Thyroid gland (tissue), 4 donors: ENCODE measurements at places on chromosomes 5 and 9.
A peak's percentile ranks its signal among the peaks of the same experiment; 100 is the strongest.

- DNase-seq, result no peak
Measured at GRCh38 chr9:28234894-28235277, 661.6 kb upstream of the C9orf72 start.

- DNase-seq, result no peak
Measured at GRCh38 chr9:38126730-38127129, 57.7 kb upstream of the SHB start.

- no peak for DNase-seq
Measured at GRCh38 chr5:133235696-133236426, 184.0 kb downstream of the HSPA4 start.

- DNase-seq, result no peak
Measured at GRCh38 chr5:43036856-43037635, 3.1 kb downstream of the ANXA2R start.

GRCh38 chr9:107963246-107963645 lies 473.7 kb upstream of the KLF4 start:
- no peak for DNase-seq

- DNase-seq, result no peak
Measured at GRCh38 chr9:112258106-112258505, 75.3 kb downstream of the PTBP3 start.

GRCh38 chr9:111516061-111516465 lies 8.9 kb upstream of the ZNF483 start:
- DNase-seq, result no peak

- no peak for DNase-seq
Measured at GRCh38 chr5:167949435-167949834, 342.0 kb upstream of the WWC1 start.

GRCh38 chr9:113477058-113477457 lies 13.5 kb downstream of the RGS3 start:
- DNase-seq, result no peak

DNA sequence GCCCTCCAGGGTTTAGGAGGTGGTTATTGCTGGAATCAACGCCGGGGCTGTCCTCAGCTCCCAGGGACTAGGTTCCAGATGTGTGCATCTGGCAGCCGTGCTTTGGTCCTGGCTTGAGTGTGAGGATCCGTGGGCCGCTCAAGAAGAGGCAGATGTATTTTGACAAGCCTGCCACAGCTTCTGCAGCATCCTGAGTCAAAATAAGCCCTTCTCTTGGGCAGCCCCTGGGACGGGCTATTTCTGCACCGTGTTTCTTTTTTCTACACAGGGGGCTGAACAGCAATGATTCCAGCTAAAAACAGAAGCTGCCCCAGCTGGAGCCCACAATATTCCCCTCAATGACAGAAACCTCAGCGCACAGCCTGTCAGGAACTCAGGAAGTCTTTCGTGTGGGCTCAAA lies 19.7 kb upstream of the CPLX2 start:
- DNase-seq, result no peak

- no peak for DNase-seq
Measured at GRCh38 chr5:95746722-95747679, 15.9 kb downstream of the RHOBTB3 start.

GRCh38 chr5:167754501-167755021 lies 536.9 kb upstream of the WWC1 start:
- no peak for DNase-seq

- DNase-seq, result peak; percentile 62
Measured at GRCh38 chr5:142819292-142819691, 49.1 kb downstream of the ARHGAP26 start.

DNA sequence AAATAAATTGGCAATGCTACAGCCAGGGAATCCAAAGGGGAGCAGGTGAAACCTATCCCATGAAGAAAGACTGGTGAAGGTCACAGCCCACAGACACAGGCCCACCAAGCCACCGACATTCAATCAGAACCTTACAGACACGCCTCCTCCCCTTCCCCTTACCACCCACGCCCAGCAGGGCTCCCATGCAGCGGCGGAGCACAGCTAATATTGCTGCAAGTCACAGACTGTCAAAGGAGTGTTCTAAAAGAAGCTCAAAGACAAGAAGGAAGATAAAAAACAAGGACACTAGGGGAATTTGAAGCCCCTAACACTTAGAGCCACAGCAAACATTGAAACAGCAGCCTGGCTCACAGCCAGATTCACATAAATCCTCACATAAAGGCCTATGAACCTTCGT lies 91.2 kb downstream of the MED10 start:
- no peak for DNase-seq

GRCh38 chr5:61637566-61637965 lies 305.5 kb downstream of the ZSWIM6 start:
- no peak for DNase-seq

DNA sequence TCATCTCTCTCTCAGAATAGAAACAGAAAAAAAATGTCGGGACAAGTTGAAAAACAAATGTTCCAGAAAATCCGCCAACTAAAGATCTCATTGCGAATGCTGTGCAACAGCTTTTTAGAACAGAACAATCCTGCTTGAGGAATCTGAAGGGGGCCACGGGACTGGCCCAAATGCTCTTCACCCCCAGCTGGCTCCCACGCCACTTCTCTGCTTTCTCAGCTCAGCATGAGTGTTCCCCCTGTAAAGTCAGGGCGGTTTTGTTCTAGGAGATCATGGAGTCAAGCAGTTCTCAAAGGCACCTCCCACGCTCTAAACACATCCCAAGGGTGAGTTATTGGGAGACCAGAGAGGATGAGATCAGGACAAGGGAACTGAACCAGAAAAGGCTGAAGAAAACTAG lies 31.5 kb downstream of the DIRAS2 start:
- DNase-seq, result no peak

GRCh38 chr5:177269976-177270375 lies 33.5 kb downstream of the RAB24 start:
- DNase-seq, result no peak

GRCh38 chr5:164735334-164735733 lies 1229.9 kb downstream of the MAT2B start:
- no peak for DNase-seq

- no peak for DNase-seq
Measured at GRCh38 chr5:40575411-40575810, 104.3 kb upstream of the PTGER4 start.

GRCh38 chr5:105931881-105932421 lies 1738.8 kb downstream of the EFNA5 start:
- no peak for DNase-seq

- DNase-seq, result peak; percentile 93
Measured at GRCh38 chr9:121743441-121744001, 92.1 kb downstream of the DAB2IP start.

DNA sequence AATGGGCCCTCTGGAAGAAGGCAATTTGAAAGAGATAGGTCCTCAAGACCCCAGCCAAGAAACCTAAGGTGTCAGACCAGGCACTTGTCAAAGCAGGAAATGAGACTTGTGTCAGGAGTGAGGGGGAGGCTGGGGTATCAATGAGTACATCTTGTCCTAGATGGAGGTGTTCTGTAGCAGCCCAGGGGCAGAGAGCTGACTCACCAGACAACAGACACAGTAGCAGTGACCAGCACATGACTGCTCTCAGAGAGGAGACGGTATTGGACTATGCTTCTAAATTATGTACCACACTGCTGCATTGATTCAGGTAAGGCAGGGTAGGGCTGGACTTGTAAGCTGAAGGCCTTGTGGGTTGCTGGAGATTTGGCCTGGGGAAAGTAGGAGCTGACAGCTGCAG lies 551.2 kb upstream of the KLF4 start:
- no peak for DNase-seq

GRCh38 chr5:133773247-133774202 lies 161.2 kb upstream of the FSTL4 start:
- DNase-seq, result no peak

- no peak for DNase-seq
Measured at GRCh38 chr5:16025681-16026080, 153.9 kb downstream of the MARCHF11 start.

DNA sequence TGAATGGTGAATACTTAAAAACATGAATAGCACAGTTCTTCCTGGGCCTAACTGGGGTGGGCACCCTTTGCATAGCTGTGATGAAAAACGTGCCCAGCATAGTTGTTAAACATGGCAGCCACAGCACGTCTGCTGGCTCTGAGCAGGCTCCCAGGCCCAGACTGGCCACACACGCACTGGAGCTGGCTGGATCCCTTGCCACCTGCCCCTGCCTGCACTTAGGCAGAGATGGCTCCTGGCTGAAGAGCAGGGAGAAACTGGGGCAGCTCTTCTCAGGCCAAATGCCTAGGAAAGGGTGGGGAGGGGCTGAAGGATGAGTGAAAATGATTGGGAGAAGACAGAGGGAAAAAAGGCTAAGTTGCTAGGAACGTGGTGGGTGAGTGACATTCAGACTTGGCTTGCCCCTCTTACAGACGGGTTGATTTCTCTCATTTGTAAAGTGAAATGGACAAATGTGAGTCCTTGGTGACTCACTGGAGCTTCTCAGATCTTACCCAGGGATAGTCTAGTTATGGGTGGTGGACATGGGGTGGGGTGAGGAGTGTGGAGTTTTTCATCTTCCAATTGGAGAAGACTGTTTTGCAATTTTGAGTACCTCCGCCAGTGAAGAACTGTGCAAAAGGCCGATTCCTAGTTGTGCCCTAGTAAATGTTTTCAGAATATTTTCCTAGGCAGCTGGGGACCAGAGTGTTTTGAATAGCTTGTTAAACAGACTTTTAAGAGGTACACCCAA lies 42.4 kb downstream of the TRIO start:
- peak; percentile 46 for DNase-seq

- no peak for DNase-seq
Measured at GRCh38 chr5:57600321-57600720, 117.7 kb upstream of the ACTBL2 start.

DNA sequence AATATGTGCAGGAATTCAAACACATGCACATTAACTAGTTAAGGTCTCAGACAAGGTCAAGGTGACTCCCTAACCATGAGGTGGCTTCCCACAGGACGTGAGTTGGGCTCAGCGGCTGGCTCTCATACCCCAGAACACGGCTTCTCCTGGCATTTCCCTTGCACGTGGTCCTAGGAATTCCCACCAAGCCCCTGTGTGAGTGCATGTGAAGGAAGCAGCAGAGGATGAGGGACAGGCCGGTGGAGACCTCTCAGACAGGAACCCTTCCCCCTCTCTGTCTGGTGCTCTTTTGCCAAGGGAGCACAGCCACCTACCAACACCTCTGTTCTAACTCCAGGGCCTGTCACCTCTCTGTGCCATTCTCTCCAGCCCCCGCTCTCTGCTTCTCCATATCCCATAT lies 271.0 kb downstream of the FSTL4 start:
- no peak for DNase-seq

DNA sequence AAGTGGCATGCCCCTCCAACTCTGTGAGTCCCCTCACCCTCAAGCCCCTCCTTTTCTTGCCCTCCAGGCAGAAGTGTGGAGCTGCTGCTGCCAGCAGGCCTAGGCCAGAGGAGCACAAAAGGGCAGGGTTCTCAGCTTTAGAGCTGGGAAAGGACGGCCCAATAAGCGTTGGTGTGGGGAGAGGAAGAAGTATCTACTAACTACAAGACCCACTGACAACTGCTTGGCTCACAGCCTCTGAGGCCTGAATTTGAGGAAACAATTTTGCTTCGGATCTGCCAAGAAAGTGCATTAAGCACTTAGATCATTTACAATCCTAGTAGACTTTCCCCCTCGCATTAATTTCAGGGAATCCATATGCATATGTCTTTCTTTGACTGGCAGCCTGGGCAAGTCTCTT lies 179.4 kb downstream of the SNX18 start:
- DNase-seq, result no peak

DNA sequence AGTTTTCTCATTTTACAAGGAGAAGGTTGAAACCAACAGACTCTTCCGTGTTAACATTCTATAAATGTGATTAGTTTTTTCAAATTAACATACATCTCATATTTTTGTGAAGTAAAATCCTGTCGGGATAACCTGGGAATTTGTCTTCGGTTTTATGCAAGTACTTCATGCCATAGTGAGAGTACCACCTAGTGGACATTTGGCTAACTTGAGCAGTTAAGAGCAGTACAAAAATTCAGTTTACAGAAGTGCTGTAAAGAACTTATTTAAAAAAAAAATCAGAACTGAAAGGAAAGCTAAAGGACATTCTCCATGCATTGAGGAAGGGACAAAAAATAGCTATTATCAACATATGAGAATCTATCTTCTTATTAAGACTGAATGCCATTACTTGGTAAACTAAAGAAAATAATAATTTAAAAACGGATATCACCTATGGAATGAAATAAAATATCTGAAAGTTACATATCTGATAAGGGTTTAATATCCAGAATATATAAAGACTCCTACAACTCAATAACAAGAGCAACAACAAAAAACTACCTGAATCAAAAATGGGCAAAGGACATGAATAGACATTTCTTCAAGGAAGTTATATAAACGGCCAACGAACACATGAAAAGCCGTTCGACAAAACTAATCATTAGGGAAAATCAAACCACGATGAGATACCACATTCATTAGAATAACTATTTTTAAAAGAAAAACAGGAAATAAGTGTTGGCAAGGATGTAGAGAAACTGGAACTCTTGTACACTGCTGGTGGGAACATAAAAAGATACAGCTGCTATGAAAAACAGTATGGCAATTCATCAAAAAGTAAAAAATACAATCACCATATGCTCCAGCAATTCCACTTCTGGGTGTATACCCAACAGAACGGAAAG lies 117.0 kb upstream of the GNA14 start:
- DNase-seq, result no peak

- no peak for DNase-seq
Measured at GRCh38 chr5:33311893-33312292, 128.9 kb upstream of the TARS1 start.

- DNase-seq, result no peak
Measured at GRCh38 chr5:148939676-148940075, 113.3 kb downstream of the ADRB2 start.

GRCh38 chr9:101516655-101517054 lies 17.0 kb upstream of the RNF20 start:
- no peak for DNase-seq

DNA sequence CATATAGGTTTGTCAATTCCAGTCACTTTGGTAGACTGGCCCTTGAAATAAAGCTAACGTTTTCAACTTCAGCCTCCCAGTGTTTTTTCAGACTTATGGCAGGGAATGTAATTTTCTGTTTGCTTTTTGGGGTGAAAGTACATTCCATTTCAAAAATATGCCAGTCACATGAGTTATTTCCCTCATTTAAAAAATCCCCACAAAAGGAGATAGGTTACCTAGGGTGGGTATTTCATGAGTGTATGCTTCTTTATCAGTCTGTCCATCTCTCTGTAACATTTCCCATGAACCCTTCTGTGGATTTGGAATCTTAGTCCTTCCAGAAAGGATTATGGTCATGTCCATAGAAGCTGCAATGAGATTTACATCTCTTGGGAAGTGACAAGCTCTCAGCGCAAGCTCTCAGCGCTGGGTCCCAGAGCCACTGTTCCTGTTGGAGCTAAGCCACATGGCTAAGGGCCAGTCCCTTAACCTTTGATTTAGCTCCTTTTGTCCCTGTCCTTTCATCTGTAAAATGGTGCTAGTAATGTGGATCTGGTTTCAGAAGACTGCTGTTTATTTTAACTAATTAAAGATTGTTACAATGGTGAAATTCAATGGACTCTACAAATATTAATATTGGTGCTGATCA lies 294.9 kb downstream of the NR3C1 start:
- peak; percentile 78 for DNase-seq

DNA sequence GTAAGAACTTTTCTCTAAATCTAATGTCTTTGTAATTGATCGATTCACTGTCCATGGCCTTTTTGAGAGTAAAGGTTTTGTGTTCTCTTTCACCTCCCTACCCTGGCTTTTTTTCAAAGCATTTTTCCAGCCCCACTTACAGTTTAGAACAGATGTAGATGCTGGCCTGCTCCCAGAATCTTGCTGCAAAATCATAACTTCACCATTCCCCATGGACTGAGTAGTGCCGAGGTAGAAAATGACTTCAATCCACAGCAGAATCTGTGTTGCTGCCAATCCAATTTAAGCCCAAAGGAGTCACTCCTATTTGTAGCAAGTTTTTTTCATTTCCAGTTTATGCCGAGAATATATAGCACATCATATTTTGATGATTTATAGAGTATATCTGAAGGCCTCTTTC lies 46.5 kb upstream of the CEMIP2 start:
- no peak for DNase-seq
